ENCODE measurements at places on chromosomes 13 and 19. TPM values are rescaled to one million over a fixed set of nuclear protein-coding genes. Genes with fewer than 3 reads are reported as not detected.
A peak's percentile ranks its signal among the peaks of the same experiment; 100 is the strongest.

- peak; percentile 43 for DNase-seq
These were observed 1.1 kb downstream of the WTIP start for GRCh38 chr19:34482380-34483250.

- DNase-seq, result no peak
These were observed 1.5 kb downstream of the ATP8B3 start for GRCh38 chr19:1810439-1811160.

GRCh38 chr19:49408816-49409440 is 14.3 kb downstream of the PTH2 start:
- DNase-seq, result no peak

DNA sequence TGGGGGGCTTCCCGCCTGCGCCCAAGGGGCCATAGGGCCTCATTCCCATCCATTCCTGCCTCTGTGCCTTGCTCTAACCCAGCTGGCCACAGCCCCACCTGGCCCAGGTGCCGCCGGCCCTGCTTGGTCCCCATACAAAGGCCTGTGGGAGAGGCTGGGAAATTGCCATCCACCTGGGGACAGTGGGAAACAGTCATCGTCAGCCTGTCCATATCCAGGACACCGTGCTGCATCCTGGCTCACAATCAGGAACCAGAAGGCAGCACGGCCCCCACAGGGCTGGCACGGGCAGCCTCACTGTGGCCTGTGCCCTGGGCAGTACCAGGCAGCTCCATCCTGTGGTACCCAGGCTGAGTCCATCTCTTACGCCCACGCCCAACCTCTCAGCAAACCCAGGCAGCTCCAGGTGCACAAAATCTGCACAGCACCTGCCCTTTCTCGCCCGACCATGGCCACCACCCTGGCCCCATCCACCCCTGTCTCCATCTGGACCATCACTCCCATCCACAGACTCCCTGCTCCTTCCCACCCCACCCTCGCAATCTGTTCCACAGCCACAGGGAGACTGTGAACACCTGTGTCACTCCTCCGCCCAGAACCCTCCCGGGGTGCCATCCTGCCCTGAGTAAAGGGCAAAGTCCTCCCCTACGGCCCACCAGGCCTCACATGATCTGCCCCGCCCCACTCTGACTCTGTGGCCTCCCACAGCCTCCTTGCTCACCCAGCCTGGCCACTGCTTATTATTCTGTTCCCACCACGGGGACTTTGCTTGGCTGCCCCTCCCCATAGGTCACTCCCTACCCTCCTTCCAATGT is 21.1 kb upstream of the FBXO27 start:
- no peak for DNase-seq

DNA sequence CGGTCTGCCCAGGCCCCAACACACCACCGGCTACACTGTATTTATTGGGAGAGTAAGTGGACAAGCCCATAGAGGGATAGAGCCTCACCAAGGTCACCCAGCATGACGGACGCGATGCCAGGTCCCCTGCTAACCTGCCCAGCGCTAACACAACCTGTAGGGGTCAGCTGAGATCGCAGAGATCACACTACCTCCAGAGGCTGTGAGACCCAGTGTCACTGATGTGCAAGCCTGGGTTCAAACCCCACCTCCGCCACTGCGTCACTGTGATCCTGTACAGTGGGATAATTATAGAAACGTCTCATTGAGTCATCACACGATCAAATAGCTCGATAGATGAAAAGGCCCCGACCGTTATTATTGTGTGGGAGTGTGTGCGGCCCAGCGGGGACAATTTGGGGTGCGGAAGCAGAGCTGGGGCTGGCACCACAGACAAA is 10.6 kb upstream of the TLE2 start:
- DNase-seq, result no peak

- DNase-seq, result no peak
These were observed 19.8 kb downstream of the COL4A1 start for GRCh38 chr13:110286833-110287819.

DNA sequence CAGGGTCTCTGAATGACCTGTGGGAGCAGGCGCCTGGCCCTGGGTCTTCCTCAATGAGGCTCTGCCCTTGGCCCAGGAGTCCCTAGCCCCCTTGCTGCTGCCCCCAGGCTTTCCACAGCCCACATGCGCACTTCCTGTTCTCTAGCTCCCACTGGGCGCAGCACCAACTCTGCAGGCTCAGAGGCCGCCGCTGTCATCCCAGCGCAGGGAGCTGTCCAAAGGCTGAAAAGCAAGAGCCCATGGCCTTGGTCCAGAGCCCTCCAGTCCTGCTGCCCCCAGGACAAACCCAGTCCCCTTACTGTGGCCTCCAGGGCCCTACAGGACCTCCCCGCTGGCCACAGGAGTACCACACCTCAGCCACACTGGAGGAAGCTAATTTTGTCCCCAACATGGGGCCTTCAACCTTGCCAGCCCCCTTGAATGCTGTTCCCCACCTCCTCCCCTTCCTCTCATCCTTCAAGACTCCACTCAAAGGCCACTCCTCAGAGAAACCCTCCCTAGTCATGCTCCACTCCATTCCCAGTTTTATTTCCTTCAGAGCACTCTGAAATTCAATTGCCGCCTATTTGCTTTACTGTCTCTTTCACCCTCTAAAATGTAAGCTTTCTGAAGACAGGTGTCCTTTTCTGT is 8.0 kb upstream of the POU2F2 start:
- DNase-seq, result peak; percentile 43

DNA sequence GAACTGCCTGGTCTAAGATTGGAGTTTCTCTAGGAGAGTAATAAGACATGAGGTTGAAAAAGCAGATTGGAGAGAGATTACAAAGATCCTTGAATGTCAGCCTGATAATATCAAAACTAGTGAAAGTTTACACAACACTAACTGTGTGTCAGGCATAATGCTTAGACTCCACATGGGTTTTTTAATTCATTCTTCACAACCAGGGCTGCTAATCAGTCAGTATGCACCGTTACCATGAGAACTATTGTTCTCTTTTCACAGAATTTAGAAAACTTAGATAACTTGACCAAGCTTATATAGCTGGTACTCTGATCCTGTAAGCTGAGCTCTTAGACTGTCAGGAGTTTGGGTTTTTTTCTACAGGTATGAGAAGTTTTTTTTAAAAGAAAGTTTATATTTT is 46.6 kb upstream of the TSC22D1 start:
- no peak for DNase-seq

- DNase-seq, result peak; percentile 88
These were observed 22.6 kb downstream of the FBXL12 start for GRCh38 chr19:9796113-9796773.

- no peak for DNase-seq
These were observed 4.5 kb downstream of the CCNA1 start for GRCh38 chr13:36436811-36437210.

DNA sequence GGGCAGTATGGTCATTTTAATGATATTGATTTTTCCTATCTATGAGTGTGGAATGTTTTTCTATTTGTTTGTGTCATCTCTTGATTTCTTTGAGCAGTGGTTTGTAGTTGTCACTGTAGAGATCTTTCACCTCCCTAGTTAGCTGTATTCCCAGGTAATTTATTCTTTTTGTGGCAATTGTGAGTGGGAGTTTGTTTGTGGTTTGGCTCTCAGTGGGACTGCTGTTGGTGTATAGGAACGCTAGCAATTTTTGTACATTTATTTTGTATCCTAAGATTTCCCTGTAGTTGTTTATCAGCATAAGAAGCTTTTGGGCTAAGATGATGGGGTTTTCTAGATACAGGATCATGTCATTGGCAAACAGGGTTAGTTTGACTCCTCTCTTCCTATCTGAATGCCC is 28.9 kb downstream of the NBEA start:
- no peak for DNase-seq

GRCh38 chr13:66359910-66360552 is 870.1 kb downstream of the PCDH9 start:
- DNase-seq, result no peak

DNA sequence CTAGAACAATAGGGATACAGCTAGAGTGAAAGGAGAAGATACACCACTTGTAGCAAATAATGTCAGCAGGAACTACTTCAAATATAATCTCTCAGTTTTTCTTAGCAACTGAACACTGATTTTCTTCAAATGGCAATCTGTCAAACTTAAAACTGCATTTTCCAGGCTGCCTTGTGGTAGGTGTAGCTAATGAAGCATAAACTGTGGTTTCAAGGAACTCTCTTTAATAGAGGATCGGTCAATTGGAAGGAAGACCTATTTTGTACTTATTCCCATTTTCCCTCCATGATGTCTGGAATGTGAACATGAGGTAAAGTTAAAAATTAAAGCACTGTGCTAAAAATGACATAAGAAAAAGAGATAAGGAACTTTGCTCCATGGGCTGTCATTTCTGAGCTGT is 1261.9 kb downstream of the PCDH17 start:
- DNase-seq, result no peak

- DNase-seq, result no peak
These were observed 183.5 kb downstream of the SPRY2 start for GRCh38 chr13:80157261-80157932.

Gene ZNF426
- 10.3 TPM for total RNA-seq

Gene GARIN5A
- total RNA-seq, result 0.23 TPM

Gene S1PR4
- total RNA-seq, result not detected

Gene CASP14
- not detected for total RNA-seq

Gene PRODH2
- not detected for total RNA-seq

Gene ZNF681
- 4.5 TPM for total RNA-seq

Gene SIGLEC5
- total RNA-seq, result not detected

Gene BEST2
- 0.45 TPM for total RNA-seq

Measured in LHCN-M2 (cell line).